ENCODE measurements at places on chromosomes 3 and 15.

DNA sequence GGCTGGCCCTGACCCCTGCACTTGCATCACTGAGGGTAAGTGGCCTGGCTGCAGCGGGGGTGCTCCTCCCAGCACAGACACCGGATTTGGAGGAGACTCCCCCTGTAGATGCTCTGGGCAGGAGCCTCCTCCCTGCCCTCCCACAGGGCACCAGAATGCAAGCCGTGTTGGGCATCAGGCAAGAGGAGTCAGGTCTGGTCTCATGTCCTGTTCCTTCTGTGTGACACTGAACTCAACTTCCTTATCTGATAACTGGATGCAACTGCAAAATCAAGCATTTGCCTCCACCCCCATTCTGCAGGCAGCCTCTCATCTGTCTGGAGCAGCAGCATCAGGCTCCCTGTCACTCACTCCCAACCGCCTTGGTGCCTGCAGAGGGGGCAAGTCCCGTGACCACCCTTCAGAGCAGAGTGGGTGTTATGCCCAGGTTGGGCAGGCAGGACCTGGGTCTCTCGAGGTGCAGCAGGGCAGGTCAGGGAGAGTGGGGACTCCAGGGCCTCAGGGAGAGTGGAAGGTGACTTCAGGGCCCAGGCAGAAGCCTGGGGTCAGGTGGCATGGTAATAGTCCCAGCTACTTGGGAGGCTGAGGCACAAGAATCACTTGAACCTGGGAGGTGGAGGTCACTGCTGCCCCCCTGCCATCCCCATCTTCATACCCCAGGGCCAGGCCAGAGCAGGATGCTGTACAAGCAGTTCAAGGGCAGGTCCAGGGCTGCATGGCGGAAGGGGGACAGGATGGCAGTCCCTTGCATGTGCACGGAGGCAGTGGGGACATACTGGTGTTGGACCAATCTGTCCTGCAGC lies 10.5 kb upstream of the RPL29 start:
- no peak for DNase-seq

GRCh38 chr3:65080432-65080831 lies 392.6 kb upstream of the ADAMTS9 start:
- DNase-seq, result no peak

GRCh38 chr3:74089814-74090213 lies 465.1 kb upstream of the PDZRN3 start:
- no peak for DNase-seq

DNA sequence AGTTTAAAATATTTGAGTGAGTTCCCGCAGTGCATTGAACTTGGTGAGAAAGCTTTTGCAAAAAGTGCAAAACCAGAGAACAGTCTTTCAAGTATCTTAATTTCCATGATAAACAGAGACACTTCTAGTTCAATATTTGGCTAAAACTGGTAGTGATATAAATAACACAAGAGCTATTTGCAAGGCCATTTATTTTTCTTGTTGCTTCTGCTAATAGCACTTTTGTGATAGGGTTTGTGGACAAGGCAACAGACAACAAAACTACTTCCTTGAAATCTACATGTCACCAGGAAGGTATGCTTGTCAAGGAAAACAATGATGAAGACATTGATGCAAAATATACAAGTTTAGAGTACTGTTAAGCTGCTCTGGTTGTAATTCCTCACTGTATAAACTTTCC lies 1225.1 kb downstream of the OTOL1 start:
- DNase-seq, result no peak

GRCh38 chr3:71873093-71873611 lies 88.2 kb upstream of the PROK2 start:
- no peak for DNase-seq

DNA sequence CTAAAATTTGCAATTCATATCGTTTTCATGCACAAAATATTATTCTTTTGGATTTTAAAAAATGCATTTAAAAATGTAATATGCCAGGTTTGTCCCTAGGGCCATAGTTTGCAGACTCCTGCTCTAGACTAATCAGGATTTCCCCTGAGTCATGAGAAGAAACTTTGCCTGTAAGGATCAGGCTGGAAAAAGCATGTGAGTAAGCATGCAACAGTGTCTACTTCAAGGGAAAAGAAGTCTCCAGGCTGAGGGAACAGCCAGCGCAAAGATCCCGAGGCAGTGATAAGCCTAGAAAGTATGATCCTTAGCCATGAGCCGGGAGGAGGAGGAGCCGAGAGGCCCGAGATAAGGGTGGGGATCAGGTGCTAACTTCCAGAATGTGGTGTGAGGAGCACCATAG lies 382.8 kb upstream of the CFAP20DC start:
- DNase-seq, result no peak

- DNase-seq, result no peak
These were observed 23.0 kb downstream of the CRYGS start for GRCh38 chr3:186520957-186521842.

DNA sequence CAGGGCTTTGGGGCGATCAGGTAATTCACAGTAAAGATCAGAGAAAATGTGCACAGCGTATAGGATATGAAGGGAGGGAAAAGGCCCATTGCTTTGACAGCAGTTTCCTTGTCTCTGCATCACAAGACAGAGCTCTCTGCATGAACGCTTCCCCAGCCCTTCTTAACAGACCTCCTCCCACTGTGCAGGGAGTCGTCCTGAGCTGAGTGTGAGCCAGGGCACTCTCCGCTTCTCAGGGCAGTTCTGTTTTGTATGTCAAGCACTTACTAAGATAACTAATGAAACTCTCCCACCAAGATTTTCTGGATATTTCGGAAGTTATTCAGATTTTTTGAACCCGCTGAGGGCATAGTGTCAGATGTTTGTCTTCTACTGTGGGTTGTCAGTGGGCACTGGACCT lies 105.8 kb upstream of the C15orf61 start:
- DNase-seq, result no peak

- no peak for DNase-seq
These were observed 225.1 kb downstream of the UACA start for GRCh38 chr15:70538278-70538677.

GRCh38 chr3:134646086-134646485 lies 4.7 kb downstream of the KY start:
- no peak for DNase-seq

DNA sequence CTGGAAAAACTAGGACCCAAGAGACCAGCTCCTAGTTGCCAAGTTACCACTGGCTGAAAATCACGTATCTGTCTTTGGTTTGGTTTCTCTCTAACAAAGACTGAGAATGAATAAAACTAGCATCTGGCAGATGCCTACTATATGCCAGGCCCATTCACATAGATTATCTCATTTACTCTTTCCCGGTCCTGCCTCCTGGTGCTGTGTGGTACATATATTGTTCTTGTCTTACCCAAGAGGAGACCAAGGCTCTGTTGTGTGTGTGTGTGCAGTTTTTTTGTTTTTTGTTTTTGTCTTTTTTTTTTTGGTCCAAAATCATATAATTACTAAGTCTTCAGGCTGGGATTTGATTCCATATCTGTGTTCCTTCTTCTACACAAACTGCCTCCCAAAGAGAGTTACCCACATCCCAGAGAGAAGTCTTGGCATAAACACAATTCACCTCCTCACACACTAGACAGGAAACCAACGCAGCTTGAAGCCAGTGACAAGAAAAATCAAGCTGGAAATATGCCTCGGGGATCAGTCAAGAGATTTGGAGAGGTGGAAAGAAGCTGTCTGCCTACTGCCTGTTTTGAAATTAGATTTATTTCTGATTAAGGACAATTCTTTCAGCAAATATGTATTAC lies 891 bp downstream of the AHSG start:
- DNase-seq, result no peak

- DNase-seq, result no peak
These were observed 213.4 kb downstream of the ZBBX start for GRCh38 chr3:167166594-167167253.

GRCh38 chr15:37765786-37766185 lies 168.7 kb upstream of the TMCO5A start:
- DNase-seq, result no peak

GRCh38 chr3:94525043-94525442 lies 462.2 kb downstream of the NSUN3 start:
- DNase-seq, result no peak

DNA sequence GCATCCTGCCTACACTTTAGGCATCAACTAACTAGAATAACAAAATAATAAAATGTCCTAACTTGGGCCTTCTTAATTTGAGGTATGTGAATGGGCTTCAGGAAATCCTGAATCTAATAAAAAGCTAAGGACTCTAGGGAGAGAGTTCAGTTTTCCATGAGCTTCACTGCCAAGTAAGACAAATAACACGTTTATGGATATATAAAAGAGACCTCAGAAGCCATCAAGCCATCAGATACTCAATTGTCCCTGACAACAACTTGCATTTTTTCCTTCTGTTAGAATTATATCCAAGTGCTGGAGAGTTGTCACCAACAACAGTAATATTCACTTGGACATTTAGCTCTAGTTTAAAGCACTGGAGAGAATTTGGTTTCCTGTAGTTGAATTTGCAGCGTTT lies 102.4 kb upstream of the IGSF10 start:
- no peak for DNase-seq

GRCh38 chr15:62047282-62047827 lies 12.9 kb downstream of the VPS13C start:
- DNase-seq, result no peak

DNA sequence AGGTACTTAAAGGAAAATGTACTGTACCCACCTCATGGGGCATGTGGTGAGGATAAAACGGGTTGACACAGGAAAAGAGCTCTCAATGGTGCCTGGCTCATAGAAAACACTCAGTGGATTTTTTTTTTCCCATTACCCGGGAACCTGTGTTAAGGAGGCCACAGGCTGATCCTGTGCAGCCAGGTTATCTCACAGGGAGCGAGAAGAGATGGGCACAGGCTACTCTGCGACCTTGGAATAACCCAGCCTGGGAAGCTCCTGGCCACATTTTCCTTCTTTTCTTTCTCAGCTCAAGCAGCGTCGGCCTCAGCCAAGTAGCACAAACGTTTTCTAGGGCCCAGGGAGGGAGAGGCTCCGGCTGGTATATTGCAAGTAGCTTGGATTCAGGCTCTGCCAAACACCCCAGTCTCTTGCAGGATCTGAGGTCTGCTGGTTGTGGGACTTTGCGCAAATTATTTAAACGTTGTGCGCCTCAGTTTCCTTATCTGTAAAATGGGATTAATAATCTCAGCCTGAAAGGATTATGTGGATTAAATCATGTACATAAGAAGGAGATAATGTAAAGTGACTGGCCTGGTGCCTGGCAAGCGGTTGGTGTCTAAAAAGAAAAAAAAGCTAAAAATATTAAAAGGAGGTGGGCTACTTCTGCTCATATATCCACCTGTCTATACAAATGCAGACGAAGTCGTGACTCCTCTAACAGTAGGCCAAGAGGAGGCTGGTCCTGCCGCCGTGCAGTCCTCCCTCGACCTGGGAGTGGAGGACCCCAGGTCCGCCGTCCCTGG lies 2.2 kb downstream of the FURIN start:
- no peak for DNase-seq

- no peak for DNase-seq
These were observed 530.8 kb downstream of the SHQ1 start for GRCh38 chr3:72317491-72317890.

DNA sequence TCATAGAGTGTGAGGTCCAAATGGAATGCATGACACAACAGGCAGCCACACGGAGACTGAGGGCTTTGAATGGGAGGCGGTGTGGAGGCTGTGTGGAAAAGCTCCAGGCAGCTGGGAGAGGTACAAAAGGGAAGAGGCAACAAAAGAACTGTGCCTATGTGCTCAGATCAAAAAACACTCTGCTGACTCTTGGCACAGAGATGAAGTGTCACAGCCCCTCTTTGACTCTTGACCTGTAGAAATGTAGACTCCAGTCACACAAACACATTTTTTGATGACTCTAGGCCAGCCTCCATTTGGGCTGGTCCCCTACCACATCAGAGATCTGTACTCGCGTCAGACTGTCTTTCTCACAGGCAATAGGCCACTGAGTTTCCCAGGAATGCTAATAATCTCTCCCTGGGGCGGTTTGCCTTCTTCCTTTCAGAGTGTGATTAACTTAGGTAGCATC lies 456.0 kb downstream of the TUSC7 start:
- no peak for DNase-seq

GRCh38 chr3:193869221-193870201 lies 266.4 kb upstream of the HES1 start:
- no peak for DNase-seq

GRCh38 chr15:37107744-37108380 lies 7.5 kb upstream of the MEIS2 start:
- DNase-seq, result no peak

- DNase-seq, result no peak
These were observed 1132.8 kb downstream of the OTOL1 start for GRCh38 chr3:162629372-162629771.

DNA sequence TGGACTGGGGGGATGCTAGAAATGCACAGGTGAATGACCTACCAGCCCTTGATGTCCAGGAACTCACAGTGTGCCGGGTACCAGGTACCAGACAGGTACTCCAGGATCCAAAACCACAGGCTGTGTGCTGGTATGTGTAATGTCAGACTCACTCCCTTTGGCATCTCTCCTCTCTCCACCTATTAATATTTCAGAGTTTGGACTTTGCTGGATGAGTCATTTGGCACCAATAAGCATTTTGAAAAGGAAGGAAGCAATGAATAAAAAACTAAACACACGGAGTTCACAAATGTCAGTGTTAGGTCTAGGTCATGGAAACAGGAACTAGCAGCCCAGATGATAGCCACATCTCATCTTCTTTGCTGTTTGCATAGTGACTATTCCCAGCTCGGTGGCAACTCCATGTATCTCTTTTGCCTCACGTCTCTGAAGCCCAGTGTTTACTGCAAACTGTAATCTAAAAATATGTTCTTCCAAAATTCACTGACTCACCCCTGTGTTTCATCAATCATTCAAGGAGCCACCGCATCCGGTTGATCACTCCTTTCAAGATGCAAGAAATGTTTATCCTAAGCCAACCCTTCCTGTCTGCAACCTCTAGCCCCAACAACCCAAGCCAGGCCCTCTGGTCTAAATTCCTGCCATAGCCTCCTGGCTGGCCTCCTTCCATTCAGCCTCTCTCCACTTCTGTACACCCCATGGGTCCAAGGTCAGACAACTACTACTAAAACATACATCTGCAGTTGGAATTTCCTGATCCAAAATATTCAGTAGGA lies 8.4 kb downstream of the ITGB5 start:
- DNase-seq, result peak; percentile 3

- no peak for DNase-seq
These were observed 16.7 kb downstream of the TPRG1 start for GRCh38 chr3:189188466-189188865.

Data from CD4-positive, alpha-beta T cell treated with Interleukin-4 for 4 hours (primary cell).